ENCODE measurements at places on chromosomes 3 and 15. TPM values are rescaled to one million over a fixed set of nuclear protein-coding genes. Genes with fewer than 3 reads are reported as not detected.

PIERCE2 gene
- 2.1 TPM for total RNA-seq

FGD5 gene
- 1.3 TPM for total RNA-seq

DAPK2 gene
- total RNA-seq: 8.1 TPM

RASL12 gene
- total RNA-seq: 4.1 TPM

DAZL gene
- not detected for total RNA-seq

FANCD2OS gene
- not detected for total RNA-seq

GPX1 gene
- 519 TPM for total RNA-seq

CCR5 gene
- total RNA-seq: not detected

PLAAT1 gene
- not detected for total RNA-seq

VEPH1 gene
- total RNA-seq: 31.8 TPM
